ENCODE measurements at places on chromosomes 7 and 10.
A peak's percentile ranks its signal among the peaks of the same experiment; 100 is the strongest.

- no peak overlapping the region for H3K4me3 ChIP-seq
- H3K27ac ChIP-seq: no peak overlapping the region
- no peaks in the 10 kb centered on the region for H3K27me3 ChIP-seq
- peak; percentile 79 for DNase-seq
- no peaks in the 10 kb centered on the region for H3K4me1 ChIP-seq
- no peaks in the 10 kb centered on the region for H3K36me3 ChIP-seq
Measured at GRCh38 chr7:116236020-116236630, 25.8 kb downstream of the TES start.

GRCh38 chr7:38432671-38433070, 159.2 kb upstream of the TARP start:
- no peaks in the 10 kb centered on the region for H3K4me1 ChIP-seq
- no peaks in the 10 kb centered on the region for H3K36me3 ChIP-seq
- no peak overlapping the region for H3K4me3 ChIP-seq
- no peak overlapping the region for H3K27ac ChIP-seq

DNA sequence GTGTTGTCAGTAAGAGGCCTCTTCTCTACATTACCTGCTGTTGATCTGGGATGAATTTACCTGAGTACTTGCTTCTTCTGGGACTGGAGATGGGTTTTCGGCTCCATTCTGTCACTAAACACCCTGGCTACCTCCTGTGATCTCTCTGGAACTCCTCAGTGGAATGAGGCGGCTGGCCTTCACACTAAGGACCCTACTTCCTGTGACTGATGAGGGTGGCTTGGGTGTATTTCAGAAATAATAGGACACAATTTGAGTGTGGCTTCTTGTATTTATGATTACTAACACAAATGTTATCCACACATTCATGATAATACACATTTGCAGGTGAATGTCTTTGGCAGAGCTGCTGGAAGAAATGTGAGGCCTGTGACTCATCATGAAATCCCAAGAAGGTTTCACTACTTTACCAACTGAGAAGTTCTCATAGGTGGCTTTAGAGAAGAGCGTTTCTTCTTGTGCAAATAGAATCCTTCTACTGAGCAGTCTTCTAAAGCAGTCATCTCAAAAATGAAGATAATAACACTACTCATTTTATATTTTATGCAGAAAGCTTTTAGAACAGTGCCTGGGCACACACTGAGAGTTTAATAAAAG, 21.3 kb upstream of the EVX1 start:
- no peak overlapping the region for H3K4me3 ChIP-seq
- H3K4me1 ChIP-seq: no peaks in the 10 kb centered on the region
- H3K36me3 ChIP-seq: no peaks in the 10 kb centered on the region
- no peak overlapping the region for H3K27ac ChIP-seq

- no peak overlapping the region for H3K27ac ChIP-seq
- no peak for DNase-seq
- no peak overlapping the region for H3K4me3 ChIP-seq
- no peaks in the 10 kb centered on the region for H3K4me1 ChIP-seq
- no peaks in the 10 kb centered on the region for H3K36me3 ChIP-seq
Measured at GRCh38 chr10:119496273-119496672, 46.2 kb downstream of the RGS10 start.

GRCh38 chr10:44975431-44976331, 2.9 kb downstream of the DEPP1 start:
- no peaks in the 10 kb centered on the region for H3K36me3 ChIP-seq
- H3K27ac ChIP-seq: no peak overlapping the region
- DNase-seq: no peak
- H3K4me3 ChIP-seq: no peak overlapping the region
- H3K4me1 ChIP-seq: peaks cover 22% of the 10 kb centered on the region
- no peaks in the 10 kb centered on the region for H3K27me3 ChIP-seq

GRCh38 chr7:9391221-9391620, 957.8 kb downstream of the NXPH1 start:
- no peak overlapping the region for H3K27ac ChIP-seq
- DNase-seq: no peak
- no peaks in the 10 kb centered on the region for H3K36me3 ChIP-seq
- H3K27me3 ChIP-seq: no peaks in the 10 kb centered on the region
- H3K4me1 ChIP-seq: no peaks in the 10 kb centered on the region

GRCh38 chr10:18650404-18650997, 886 bp downstream of the NSUN6 start:
- H3K27me3 ChIP-seq: no peaks in the 10 kb centered on the region
- peak overlapping the region; percentile 62 for H3K27ac ChIP-seq
- peak; percentile 65 for DNase-seq

DNA sequence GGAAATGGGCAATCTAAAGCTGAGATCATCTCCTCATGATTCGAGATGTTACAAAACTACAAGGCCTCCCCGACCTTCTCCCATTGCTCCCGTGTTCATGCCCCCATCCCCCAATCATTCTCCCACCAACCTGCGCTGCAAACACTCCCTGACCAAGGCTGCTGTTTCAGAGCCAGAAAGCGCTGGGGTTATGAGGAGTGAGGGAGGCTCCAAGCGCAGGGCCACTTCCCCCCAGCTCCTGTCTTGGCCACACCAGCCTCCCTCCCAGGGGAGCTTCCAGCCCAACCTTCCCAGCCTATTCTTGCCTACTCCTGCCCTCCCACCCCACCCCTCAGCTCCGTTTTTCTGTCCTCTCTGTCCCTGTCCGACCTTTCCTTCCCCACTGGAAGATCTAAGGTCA, 14.7 kb upstream of the NODAL start:
- H3K4me3 ChIP-seq: no peak overlapping the region
- H3K4me1 ChIP-seq: no peaks in the 10 kb centered on the region
- no peak overlapping the region for H3K27ac ChIP-seq
- H3K36me3 ChIP-seq: no peaks in the 10 kb centered on the region
- no peak for DNase-seq

- no peaks in the 10 kb centered on the region for H3K4me1 ChIP-seq
- H3K27ac ChIP-seq: no peak overlapping the region
- H3K27me3 ChIP-seq: no peaks in the 10 kb centered on the region
- H3K4me3 ChIP-seq: no peak overlapping the region
- DNase-seq: peak; percentile 70
- no peaks in the 10 kb centered on the region for H3K36me3 ChIP-seq
Measured at GRCh38 chr7:78587443-78588044, 789.0 kb downstream of the PHTF2 start.

DNA sequence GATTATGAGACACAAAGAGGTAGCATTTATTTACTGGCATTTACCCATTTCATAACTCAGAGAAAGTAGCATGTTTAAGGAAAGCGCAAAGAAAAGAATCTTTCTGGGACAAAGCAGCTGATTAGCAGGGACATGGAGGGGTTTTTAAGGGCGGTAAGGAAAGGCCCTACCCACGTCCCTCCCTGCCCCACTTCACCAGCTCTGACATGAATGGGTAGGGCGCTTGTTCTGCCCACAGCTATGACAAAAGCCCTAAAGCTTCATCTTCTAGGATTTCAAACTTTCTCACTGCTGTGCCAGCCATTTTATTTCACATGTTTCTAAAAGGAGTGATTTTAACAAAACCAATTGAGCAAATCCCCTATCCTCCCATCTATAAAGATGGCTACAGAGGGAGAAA, 406.9 kb upstream of the KLF6 start:
- no peaks in the 10 kb centered on the region for H3K27me3 ChIP-seq
- no peak overlapping the region for H3K27ac ChIP-seq
- H3K36me3 ChIP-seq: no peaks in the 10 kb centered on the region
- H3K4me1 ChIP-seq: no peaks in the 10 kb centered on the region
- no peak for DNase-seq

DNA sequence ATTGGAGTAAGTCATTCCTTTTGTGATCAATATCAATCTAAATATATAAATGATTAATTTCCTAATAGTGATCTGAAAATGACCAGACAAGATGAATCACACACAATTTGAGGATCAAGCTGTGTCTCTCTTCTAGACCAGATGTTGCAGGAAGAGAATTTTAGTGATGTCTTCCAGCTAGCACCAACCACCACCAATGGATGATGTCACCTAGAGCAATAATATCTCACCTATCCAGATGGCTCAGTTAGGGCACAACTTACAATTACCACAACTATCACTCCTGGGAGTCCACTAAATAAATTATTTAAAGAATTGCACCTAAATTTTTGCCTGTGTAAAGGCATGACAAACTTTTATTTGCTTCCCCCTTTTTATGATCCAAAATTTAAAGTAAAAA, 25.2 kb downstream of the RELN start:
- no peaks in the 10 kb centered on the region for H3K4me1 ChIP-seq
- no peak overlapping the region for H3K27ac ChIP-seq
- H3K4me3 ChIP-seq: no peak overlapping the region
- H3K27me3 ChIP-seq: no peaks in the 10 kb centered on the region

GRCh38 chr7:20790375-20790774, 3.7 kb upstream of the SP8 start:
- no peak overlapping the region for H3K27ac ChIP-seq
- no peak overlapping the region for H3K4me3 ChIP-seq
- no peak for DNase-seq
- no peaks in the 10 kb centered on the region for H3K36me3 ChIP-seq
- H3K4me1 ChIP-seq: no peaks in the 10 kb centered on the region
- H3K27me3 ChIP-seq: no peaks in the 10 kb centered on the region

DNA sequence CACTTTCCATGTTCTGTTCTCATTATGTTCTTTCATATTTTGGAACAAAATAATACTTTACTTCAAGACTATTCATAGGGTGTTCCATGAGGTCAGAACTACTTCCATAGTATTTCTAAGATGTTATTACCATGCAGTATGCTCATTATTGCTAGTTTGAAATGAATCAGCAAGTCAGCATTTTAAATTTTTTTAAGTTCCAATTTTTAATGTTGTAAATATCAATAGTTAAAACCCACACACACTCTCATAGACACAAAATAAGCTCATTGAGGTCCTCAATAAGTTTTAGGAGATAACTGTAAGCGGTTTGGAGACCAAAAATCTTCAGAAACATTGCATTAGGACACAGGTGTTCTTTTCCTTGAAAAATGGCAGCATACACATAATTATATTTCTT, 550.7 kb downstream of the AUTS2 start:
- H3K27me3 ChIP-seq: no peaks in the 10 kb centered on the region
- H3K27ac ChIP-seq: no peak overlapping the region
- H3K4me1 ChIP-seq: no peaks in the 10 kb centered on the region
- no peak overlapping the region for H3K4me3 ChIP-seq
- DNase-seq: no peak

DNA sequence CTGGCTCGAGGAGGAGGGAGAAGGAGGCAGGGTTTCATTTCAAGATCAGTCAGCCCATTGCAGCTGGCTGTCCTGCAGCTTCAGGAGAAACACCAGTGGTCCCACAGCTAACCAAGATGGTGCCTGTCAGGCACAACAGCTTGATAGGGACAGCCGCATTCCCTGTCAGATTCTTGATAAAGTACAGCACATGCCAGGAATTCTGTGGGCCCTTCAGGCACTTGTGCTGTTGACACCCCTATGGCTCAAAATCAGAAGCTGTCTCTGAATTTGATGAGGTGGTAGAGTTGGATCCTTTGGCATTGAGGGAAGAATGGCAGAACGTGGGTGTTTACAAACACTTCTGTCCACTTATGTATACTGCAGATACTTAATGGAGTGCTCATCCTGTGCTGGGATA, 354.3 kb downstream of the KCNMA1 start:
- H3K36me3 ChIP-seq: no peaks in the 10 kb centered on the region
- peaks cover 5% of the 10 kb centered on the region for H3K4me1 ChIP-seq
- no peak overlapping the region for H3K4me3 ChIP-seq

- no peak overlapping the region for H3K27ac ChIP-seq
- H3K36me3 ChIP-seq: no peaks in the 10 kb centered on the region
- DNase-seq: no peak
- H3K4me3 ChIP-seq: no peak overlapping the region
- 0 out of 2 replicates have a peak, but pooled peaks cover 4% of the 10 kb centered on the region for H3K4me1 ChIP-seq
Measured at GRCh38 chr10:120420421-120420820, 36.6 kb upstream of the PLPP4 start.

GRCh38 chr10:71347587-71348395, 28.7 kb downstream of the SLC29A3 start:
- DNase-seq: no peak
- H3K27ac ChIP-seq: no peak overlapping the region
- H3K4me3 ChIP-seq: no peak overlapping the region
- no peaks in the 10 kb centered on the region for H3K27me3 ChIP-seq
- no peaks in the 10 kb centered on the region for H3K4me1 ChIP-seq

DNA sequence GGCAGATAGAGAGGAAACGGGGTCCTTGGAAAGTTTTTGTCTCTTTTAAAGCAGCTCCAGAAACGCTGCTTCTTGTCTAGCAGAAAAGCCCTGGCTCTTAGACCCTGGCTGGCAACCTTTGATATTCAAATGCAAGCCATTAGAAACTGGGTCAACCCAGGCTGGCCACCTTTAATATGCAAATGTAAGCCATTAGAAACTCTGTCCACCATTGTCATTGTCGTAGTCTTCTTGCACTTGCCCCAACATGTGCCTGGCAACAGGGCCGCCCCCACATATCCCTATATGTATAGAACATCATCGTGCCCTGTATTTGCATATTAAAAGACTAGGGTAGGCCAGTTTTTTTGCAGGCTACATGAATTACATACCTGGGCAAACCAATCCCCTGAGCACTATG, 621.3 kb upstream of the DPP6 start:
- H3K27me3 ChIP-seq: no peaks in the 10 kb centered on the region
- no peak overlapping the region for H3K27ac ChIP-seq
- DNase-seq: no peak

DNA sequence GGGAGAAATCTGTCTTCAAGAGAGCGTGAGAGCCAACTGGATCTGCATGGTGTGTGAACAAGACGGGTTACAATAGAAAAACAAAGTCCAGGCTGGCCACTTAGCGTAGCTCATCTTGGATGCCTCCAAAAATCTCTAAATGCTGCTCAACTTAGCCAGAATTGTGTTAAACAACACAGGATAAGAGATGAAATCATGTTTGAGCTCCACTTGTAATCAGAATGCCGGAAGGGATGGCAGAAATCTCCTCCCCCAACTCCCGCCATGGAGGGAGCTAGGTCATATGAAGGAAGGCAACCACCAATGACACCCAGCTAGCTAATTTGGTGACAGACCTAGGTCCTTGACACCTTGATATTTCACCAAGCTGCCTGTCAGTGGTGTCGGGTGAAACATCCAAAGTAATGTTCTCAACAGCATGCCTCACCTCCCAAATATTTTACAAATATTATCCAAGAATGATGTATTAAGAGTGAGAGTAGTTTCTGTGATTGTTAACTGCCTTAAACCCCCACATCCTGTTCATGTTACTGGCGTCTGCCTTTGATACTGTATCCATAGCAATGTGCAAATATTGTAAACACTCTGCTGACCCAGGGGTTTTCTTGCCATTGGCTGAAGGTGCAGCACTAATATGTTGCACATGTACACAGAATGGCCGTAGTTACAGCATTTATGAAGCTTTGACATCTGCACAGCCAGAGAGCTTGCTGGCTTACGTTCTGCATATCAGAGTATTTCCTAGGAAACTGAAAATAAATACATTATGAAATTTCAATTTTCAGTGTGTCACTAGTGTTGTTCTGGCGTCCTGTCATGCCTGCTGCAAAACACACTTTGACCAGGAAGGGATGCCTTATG, 25.8 kb downstream of the TMEM254 start:
- H3K27me3 ChIP-seq: no peaks in the 10 kb centered on the region
- no peaks in the 10 kb centered on the region for H3K36me3 ChIP-seq
- H3K27ac ChIP-seq: no peak overlapping the region
- no peak for DNase-seq
- no peak overlapping the region for H3K4me3 ChIP-seq

Measured in Karpas-422 (cell line).